NK-92 treated with Interleukin-12 subunit alpha and Interleukin-12 subunit beta, amount 100 ng/mL, for 24 hours (cell line): ENCODE measurements at places on chromosomes 2 and 18.
A peak's percentile ranks its signal among the peaks of the same experiment; 100 is the strongest.

DNA sequence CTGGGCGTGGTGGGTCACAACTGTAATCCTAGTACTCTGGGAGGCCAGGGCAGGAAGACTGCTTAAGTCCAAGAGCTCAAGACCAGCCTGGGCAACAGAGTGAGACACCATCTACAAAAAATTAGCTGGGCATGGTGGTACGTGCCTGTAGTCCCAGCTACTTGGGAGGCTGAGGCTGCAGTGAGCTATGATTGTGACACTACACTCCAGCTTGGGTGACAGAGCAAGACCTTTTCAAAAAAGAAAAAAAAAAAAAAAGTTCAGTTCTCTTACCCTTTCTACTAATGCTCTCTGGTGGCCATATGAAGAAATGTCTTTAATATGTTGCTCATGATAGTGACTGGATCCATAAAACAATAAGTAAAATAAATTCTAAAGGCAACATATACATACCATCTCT lies 14.9 kb downstream of the TYW5 start:
- no peak for DNase-seq

DNA sequence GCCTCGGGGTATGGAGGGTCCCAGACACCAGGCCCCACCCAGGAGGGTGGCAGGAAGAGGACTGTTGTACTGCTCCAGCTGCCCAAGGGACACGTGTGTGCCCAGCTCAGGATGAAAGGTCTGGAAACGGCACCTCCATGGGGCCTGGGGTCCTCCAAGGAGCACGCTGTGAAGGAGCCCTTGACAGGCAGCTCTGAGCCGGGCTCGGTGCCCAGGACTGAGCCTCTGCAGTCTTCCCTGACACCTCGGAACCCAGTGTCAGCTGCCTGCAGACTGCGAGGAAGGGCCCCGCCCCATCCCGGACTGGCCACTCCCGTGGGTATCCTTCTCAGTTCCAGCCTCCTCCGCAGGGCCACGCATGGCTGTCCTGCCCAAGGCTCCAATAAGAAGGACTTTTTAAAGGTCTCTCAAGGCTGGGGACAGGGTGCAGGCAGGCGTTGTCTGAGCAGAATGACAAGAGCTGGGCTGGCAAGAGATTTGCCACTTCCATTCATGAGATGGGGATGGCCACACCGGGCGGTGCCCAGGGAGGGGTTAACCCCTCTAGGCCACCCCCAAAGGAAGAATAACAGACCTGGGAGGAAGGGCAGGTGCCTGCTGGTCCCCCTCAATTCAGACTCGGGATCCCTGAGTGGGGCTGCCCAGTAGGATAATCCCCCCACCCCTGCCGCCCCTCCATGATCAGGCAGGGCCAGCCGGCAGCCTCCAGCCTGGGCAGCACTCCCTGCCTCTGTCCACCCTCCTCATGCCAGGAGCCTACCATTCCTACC lies 8.9 kb downstream of the ECEL1 start:
- DNase-seq: no peak

GRCh38 chr2:226611944-226612318 lies 187.7 kb downstream of the IRS1 start:
- DNase-seq: no peak

GRCh38 chr18:37965572-37965970 lies 400.0 kb upstream of the CELF4 start:
- DNase-seq: no peak

DNA sequence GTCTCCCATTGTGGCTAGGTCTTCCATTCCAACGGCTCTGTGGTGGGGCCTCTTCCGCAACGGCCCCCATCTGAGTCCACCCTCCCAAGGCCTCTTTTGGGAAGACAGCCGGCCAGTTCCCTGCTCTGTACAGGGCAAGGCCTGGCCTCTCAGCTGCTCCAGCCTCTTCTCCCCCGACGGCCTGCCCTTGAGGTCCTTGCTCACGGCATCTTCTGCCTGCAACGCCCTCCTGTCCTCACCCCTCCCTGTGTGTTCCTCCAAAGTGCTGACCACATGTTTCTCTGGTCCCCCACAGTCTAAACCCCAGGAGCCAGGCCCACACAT lies 16.0 kb downstream of the HS6ST1 start:
- DNase-seq: no peak

- no peak for DNase-seq
Measured at GRCh38 chr2:20425371-20425881, 21.4 kb upstream of the RHOB start.

DNA sequence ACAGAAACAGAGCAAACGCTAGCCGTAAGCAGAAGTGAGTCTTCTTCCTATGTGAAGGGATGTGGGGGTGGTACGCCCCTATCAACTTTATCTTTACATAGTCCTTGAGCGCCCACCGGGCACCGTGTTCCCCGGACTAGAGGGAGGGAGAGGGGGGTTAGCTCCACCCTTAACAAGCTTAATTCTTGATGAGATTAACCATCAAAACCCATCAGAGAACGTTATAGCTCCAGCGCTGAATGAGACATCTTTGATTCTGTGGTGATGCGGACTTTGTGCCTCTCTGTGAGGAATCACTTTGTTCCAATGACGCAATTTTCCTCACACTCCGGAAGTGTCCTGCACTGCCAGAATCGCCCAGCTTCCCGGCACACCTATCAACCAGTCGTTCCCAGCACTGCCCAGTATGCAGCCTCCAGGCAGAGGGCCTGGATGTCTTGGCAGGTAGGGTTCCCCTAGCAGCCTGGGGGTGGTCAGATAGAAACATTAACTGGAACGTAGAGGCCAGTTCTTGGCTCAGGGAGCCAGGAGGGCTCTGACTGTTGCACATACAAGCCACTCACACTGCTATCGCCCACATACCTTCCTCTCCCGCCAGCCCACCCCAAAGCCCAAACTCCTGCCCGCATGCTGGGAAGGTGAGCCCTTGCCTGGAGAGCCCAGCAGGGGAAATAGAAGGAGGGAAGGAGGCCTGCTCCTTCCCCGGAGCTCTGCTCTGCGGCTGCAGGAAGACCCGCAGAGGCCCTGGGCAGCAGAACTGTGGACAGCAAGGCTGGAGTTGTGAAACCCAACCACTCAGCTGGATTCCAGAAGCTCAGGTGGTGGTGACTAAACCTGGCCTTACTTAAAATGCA lies 1.9 kb upstream of the ODC1 start:
- no peak for DNase-seq

GRCh38 chr2:69422198-69422597 lies 15.0 kb downstream of the NFU1 start:
- no peak for DNase-seq

- DNase-seq: no peak
Measured at GRCh38 chr2:168907940-168908662, 7.0 kb downstream of the G6PC2 start.

GRCh38 chr18:48050176-48050575 lies 119.7 kb upstream of the SMAD2 start:
- DNase-seq: no peak

DNA sequence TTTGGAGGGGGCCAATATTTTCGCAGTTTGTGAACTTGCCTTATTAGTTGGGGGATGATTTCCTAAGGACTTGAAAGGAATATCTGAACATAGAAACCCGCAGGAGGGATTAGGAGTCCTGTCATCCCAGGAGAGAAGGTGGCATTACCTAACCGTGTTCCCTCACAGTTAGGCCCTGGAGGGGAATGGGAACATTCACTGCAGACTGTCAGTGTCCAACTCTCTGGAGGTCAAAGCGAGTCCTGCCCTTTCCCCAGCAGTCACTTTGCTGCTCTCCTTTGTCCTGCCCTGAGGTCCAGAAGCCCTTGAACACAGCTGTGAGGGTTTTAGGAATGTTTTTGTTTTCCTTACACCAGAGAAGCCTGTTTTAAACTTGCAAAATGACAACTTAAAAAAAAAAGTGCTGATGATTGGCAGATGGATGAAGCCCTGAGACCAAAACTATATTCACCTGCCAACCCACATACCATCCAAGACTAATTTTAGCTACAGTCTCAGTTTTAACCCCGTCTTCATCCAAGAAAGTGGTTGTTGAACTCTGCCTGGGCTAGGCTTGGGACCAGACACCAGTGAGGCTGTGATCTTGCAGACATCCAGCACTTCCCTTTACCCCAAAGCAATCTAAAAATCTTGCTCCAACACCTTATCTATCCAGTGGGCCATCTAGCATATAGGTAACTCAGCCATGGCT lies 90.5 kb upstream of the MEX3C start:
- DNase-seq: no peak

DNA sequence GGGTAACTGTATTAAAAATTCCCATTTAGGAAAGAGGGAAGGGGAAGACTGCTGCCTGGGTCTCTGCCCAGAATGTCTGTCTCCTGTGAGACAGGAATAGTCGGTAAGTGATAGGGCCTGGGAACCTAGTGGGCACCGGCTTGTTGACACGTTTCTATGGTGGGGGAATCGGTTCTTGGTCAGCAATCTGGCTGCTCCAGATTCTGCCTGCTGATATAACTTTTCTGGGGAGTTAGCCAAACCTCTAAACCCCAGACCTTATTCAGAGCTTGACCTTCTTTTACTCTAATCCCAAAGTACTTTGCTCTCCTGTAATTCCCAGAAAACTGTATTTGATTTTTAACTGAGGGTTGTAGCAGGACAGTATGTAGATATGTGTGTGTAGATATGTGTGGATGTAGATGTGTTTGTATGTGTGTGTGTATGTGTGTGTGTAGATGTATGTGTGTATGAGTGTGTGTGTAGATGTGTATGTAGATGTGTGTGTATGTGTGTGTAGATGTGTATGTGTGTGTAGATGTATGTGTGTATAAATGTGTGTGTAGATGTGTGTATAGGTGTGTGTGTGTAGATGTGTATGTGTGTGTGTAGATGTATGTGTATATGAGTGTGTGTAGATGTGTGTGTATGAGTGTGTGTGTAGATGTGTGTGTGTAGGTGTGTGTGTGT lies 61.8 kb upstream of the TXNDC2 start:
- DNase-seq: no peak

GRCh38 chr2:109331896-109332848 lies 203.2 kb downstream of the SH3RF3 start:
- peak; percentile 19 for DNase-seq

DNA sequence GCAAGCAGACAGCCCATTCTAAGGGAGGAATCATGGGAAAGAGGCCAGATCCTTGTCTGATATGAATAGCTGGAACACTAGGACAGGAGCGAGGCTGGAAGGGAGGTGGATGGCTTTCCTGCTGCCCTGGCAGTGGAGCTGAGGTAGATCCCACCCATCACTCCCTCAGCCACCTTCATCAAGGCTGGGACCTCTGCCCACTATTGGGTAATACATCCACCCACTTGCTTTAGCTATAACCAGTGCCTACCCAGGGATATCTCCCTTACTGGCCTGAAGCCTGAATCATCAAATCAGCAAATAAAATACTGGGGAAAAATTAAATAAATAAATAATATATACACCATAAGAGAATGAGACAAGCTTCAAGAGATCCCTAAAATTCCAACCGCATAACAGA lies 183.2 kb upstream of the KYNU start:
- DNase-seq: no peak

DNA sequence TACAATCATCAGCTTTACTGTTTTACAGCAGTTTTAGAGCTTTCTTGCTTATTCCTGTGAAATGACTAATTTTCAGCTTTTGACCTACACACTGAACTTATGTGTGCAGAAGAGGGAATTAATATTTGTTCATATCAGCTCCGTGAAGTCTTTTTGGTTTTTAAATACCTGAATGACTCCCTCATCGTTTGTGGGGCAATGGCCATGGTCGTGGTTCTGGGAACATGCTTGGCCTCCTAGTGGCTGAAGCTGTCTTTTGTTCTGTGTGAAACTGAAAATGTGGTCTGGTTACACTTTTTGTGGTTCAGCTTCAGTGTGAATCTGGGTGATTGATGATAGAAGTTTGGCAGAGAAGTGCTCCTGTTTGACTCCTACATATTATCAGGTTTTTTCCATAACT lies 408.1 kb downstream of the THSD7B start:
- DNase-seq: no peak

DNA sequence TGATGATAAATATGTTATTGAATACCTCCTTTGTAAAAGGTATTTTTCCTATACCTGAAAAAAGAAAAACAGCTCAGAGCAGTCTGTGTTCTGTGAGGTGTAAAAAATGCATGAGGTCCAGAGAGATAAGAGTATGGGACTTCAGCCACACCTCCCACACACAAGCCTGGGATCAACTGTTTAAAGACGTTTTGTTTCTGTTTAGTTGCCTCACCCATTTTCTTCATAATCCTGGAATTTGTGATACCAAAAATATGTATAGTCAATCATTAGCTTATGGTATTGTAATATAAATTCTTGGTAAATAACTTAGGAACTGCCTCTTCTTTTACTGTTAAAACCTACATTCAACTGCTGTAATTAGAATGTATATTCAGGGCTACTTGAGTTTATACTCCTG lies 1322.9 kb upstream of the TMEFF2 start:
- no peak for DNase-seq

DNA sequence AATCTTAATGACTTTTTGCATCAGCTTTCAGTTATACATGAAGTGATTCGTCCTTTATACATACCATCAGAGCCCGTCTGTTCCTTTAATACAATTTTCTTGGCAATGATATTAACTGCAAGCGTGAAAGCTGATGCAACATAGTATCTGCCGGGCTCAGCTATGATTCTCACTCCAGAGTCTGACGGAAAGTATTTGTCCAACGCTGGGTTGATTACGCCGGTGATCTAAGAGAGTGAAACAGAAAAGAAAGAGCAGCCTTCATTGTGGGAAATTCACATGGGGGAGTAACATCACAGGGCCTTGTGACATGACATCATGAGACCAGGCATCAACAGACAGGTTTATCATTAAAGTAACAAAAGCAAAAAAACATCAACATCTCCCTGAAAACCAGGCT lies 6.2 kb downstream of the ODC1 start:
- DNase-seq: no peak

GRCh38 chr18:23877371-23877770 lies 137.2 kb upstream of the TTC39C start:
- DNase-seq: no peak

- no peak for DNase-seq
Measured at GRCh38 chr2:65940856-65941255, 494.1 kb upstream of the MEIS1 start.

DNA sequence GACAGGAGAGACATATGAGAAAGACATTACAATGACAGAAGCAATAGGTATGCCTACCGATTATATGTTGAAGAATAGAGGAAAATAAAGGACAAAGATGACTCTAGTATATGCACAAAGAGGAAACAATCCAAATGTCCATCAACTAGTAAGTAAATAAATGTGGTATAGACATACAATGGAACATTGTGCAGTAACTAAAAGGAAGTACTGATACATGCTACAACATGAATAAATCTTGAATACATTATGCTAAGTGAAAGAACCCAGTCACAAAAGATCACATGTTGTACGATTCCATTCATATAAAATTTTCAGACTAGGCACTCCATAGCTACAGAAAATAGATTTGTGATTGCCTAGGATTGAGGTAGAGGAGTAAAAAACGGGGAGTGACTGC lies 28.5 kb upstream of the PGAP1 start:
- no peak for DNase-seq

DNA sequence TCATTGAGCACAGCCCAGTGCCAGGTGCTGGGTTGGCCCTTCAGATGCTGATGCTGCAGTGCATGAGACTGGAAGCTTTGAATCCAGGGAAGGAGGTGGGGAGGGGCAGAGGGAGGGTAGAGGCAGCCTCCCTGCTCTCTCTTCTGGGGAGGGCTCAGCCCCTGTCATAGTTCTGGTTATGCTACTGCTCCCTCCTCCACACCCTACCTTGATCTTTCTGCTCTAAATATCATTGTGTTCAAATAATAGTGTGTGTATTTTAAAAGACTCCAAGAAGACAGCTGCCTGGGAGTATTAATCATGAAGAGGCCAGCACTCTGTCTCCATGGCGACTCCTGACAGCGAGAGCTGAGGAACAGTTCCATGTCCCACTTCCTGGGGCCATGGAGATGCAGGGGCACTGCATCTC lies 3.8 kb upstream of the EGR4 start:
- DNase-seq: no peak
